CD4-positive, alpha-beta T cell treated with Interleukin-10 for 1 hour (primary cell): ENCODE measurements at places on chromosomes 1 and 21.
A peak's percentile ranks its signal among the peaks of the same experiment; 100 is the strongest.

- DNase-seq: no peak
Measured at GRCh38 chr1:61141288-61142042, 59.1 kb downstream of the NFIA start.

DNA sequence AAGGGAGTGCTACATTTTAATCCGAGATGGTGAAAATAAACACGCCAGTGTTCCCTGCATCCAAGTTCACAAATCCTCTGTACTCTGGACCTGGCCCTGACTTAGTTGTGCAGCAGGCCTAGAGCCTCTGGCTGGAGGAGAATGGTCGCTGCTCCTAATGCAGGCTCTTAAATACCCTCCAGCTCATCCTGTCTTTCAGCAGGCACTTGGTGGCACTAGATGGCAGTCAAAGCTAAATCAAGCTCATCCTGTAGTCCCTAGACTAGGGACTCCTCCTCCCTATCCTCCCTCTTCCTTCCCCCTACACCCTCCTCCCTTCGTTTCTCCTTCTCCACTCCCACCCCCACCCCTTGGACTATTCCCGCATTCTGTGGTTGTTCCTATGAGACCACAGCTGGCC, 41.6 kb upstream of the MTR start:
- no peak for DNase-seq

DNA sequence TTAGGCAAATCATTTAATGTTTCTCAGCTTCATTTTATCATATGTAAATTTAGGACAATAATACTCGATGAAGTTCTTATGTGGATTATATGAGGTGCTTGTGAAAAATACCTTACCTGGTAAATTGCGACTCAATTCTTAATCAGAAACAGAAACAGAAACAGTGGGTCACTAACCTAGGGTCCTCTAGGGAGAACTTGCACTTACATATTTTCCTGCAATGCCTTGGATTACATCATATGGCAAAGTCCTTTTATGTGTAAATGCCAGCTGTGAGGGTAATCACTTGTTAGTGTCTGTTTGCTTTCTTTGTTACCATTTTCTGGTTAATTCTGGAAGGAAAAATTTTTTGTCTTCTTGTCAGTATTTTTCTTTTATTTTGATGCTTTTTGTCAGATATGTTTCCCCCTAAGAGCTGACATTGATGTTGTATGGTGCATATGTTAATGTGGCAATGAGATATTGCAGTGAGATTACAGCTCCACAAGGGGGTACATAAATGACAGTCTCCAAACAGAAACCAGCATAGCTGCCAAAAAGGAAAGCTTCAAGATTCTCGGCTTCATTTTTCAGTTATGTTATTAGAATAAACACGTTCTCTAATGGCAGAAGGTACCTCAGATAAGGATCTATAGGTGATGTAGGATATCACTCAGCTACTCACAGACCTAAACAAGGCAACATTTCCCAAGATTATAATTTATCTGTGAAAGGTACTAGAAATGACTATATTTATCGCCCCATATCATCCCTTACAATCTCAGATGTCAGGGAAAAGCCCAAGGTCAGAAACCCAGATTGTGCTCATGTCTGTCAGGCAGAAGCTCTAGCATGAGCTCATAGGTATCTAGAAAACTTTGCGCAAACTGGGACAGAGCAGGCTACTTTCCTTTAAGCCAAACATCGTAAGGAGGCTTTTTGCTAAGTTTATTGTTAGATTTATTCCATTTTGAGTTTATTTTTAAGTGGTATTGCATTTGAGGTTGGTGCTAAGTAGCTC, 119.9 kb downstream of the FASLG start:
- peak; percentile 43 for DNase-seq

DNA sequence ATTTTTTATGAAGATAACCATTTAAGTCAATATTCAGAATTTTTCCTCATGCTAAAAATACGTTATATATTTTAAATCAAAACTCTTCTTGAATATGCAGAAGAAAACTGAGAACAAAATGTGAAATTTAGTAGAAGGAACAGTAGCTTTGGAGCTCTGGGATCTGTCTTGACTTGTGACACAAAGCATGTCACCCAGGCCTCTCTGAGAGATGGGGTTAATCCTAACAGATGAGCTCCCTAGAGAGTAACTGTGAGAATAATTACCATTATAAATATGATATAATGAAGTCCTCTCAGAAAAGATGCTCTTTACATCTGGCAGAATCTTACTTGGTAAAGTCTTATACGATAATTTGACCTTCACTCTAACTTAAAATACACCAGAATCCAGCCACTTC, 272.0 kb downstream of the PTPRC start:
- no peak for DNase-seq

GRCh38 chr1:57470036-57470435, 46.2 kb upstream of the DAB1 start:
- no peak for DNase-seq

GRCh38 chr1:58596631-58597052, 19.6 kb upstream of the TACSTD2 start:
- DNase-seq: no peak

DNA sequence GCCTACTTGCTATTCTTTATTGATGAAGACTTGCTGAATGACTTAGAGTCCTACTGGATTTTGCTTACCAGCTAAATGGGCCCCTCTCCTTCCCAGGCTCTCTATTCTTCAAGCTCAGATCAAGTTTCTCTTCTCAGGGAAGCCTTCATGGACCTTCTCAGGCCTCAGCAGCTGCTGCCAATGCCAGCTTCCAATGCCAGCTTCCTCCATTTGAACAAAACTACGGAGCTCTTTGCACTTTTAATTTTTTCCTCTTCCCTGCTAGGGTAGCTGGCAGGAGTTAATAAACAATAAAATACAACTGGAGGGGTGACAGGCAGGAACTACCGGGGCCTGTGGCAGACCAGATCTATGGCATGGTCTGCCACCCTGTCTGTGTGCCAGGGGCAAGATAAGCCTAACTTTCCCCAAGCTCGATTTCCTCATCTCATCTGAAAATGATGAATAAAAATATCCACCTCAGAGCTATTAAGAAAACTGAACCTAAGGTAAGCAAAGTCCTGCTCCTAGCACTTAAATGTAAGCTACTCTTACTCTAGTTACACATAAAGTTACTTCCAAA, 995 bp upstream of the IPO13 start:
- DNase-seq: no peak

- no peak for DNase-seq
Measured at GRCh38 chr1:216388558-216388957, 34.7 kb downstream of the USH2A start.

DNA sequence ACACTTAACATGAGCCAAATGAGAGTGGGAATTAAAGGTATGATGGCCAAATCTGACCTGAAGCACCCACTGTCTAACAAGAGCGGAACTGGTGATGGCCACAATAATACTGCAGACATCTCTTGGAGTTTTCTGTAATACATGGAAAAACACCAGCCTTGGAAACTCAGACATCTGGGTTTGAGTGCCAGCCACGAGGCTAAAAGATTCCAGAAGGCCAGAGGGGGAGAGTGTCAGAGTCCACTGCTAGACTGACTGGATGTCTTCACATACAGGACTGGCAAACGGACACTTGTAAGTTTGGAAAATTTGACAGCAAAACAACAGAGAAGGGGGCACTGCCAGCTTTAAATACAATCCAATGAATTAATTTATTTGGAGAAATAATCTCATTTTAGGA, 175.1 kb downstream of the ADSS2 start:
- DNase-seq: no peak

DNA sequence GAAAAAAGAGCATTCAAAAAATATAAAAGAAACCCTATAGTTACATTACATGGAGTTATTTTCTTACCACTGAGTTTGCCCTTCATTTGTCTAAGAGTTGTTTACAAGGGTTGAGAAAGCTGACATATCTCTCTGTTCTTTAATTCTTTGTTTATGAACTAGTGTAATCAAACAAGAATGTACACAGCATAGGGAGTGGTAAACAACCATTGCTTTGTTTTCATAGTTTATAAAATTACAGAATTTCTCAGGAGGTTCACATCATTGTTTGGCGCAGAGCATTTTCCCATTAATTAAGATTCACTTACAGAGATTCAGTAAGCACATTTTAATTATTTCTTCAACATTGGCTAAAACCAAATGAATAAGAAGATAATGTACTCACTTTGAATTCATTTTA, 87.6 kb downstream of the IFI44 start:
- DNase-seq: no peak

GRCh38 chr1:54581621-54582035, 33.6 kb downstream of the ACOT11 start:
- no peak for DNase-seq

- peak; percentile 23 for DNase-seq
Measured at GRCh38 chr1:110136911-110137310, 13.4 kb upstream of the SLC6A17 start.

GRCh38 chr21:36053715-36054062, 6.6 kb downstream of the SETD4 start:
- DNase-seq: no peak

DNA sequence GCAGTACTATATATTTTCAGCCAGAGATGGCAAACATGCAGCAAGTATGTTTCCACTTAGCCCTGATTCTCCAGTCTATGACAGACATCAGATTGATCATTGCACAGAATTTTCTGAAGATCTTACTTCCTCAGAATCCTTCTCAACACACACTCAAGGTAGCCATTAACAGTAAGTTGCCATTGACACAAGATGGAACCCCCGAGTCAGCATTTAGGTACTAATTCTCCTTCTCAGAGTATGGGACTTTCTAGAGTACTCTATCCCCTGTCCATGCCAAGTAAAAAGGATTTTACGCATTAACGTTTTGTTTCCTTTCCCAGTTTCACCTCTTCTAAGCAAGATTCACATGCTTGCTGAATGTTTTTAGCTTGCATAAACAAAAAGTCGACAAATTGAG, 63.5 kb downstream of the SGIP1 start:
- DNase-seq: no peak

DNA sequence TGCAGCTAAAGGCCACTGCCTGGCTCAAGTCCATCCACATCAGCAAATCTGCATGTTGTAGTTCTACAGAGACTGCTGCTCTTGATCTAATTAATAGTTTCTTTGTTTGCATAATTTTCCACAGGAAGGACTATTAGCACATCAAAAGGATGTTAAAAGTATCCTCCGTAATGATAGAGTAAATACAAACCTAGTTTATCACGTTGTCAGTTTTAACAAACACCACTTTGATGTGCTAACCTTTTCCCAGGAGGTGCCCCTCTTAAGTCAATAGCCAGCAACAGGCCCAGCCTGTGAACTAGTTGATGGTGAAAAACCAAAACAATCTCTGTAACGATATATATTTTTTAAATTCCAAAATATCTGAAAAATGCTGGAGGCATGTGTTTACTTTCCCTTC, 64.2 kb upstream of the SLC22A15 start:
- DNase-seq: no peak

DNA sequence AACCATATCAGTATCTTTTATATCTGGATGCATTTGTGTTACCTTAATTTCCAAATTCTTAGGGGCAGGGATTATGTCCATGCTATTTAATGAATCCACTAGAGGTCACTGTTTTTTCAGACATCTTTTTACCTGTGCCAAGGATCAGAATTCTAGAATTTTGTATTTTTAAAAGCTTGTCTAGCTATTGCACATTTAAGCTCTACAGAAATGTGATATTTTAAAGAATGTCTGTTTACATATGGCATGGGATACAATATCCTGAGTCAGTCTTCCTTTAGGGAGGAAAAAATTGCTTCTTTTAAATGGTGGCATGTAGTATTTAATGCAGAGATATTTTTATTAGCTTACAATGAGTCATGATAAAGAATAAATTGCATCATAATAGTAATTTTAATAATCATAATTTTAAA, 11.3 kb downstream of the RPAP2 start:
- peak; percentile 55 for DNase-seq

GRCh38 chr1:116165572-116165971, 54.4 kb downstream of the MAB21L3 start:
- DNase-seq: no peak

- DNase-seq: no peak
Measured at GRCh38 chr21:41428847-41429246, 2.8 kb downstream of the MX1 start.

DNA sequence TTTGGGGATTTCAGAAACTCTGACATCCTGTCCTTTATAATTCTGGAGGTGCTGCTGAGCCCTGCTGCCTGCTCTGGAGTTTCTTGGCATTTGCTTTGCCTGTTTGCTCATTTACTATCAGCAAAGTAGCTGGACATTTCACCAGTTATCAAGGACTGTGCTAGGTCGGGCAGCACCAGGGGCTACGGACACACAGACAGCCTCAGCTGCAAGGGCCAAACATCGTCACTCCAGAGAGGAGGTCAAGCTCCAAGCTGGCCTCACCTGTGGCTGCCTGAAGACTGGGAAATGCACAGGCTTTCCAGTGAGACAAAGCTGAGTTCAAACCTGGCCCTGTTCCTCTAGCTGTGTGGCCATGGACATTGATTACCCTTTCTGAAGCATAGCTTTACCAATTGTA, 143.7 kb downstream of the LRIG2 start:
- DNase-seq: no peak

DNA sequence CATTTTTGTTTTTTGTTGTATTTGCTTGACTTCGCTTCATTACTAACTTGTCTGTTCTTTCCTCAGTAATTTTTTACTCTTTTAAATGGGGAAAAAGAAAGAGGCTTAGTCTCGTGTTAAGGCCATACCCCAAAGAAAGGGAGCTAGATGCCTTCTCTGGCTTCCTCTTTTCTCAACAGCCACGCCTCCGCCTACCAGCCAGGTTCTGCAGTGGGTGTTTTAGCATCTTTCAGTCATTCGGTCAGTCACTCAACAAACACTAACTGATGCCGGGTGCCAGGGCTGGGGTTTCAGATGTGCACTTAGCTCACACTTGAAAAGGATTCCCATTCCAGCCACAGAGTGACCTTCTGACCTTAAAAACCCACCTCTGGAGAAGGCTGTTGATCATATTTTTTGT, 46.3 kb upstream of the VAV3 start:
- DNase-seq: no peak

GRCh38 chr1:84373436-84374141, 24.7 kb upstream of the DNASE2B start:
- no peak for DNase-seq

DNA sequence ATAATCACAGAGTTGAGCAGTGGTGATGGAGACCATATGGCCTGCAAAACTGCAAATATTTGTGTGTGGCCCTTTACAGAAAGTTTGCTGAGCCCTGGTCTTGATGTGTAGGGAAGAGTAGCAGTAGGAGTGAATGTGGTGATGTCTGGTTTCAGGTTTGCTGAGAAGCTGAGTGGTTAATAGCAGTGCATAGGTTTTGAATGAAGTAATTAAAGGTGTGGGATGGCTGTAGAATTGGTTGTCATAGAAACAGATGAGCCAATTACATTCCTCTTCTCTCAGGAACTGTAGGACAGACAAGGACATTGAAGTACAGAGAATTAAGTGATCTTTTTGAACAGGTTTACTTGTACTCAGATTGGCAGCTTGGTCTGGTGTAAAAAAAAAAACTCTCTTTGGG, 37.4 kb downstream of the PRDM2 start:
- no peak for DNase-seq

- DNase-seq: no peak
Measured at GRCh38 chr1:98323388-98323787, 338.1 kb upstream of the SNX7 start.

DNA sequence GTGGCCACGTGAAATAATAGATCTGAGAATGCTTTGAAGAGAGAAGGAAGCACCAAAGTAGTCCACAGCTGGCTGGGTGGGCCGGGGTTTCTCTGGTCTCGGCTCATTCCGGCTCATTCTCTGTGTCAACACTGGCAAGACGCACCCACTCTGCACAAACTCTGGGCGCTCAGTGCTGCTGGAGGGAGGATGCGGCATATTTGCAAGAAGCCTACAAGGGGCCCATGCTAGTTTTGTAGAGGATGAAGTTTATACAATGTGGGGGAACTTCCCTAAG, 28.8 kb upstream of the TMPRSS2 start:
- DNase-seq: no peak

GRCh38 chr1:27655151-27655937, 16.6 kb downstream of the IFI6 start:
- no peak for DNase-seq

- DNase-seq: no peak
Measured at GRCh38 chr1:155466617-155466972, 96.0 kb downstream of the ASH1L start.
